Karpas-422 (cell line): ENCODE measurements at places on chromosomes 4 and X. TPM values are rescaled to one million over a fixed set of nuclear protein-coding genes. Genes with fewer than 3 reads are reported as not detected.

TLR3 gene
- 4.3 and 9.7 TPM in 2 replicates for total RNA-seq

YY2 gene
- total RNA-seq = 0.60 and 0.94 TPM in 2 replicates

IL13RA1 gene
- total RNA-seq = 0.87 and 0.93 TPM in 2 replicates

AMER1 gene
- 3.1 and 4.4 TPM in 2 replicates for total RNA-seq

DCAF4L1 gene
- total RNA-seq = 0.36 and 0.56 TPM in 2 replicates

CXXC4 gene
- not detected in 2 replicates for total RNA-seq

TREX2 gene
- 0.30 and 1.2 TPM in 2 replicates for total RNA-seq

- no peaks in the 10 kb centered on the region for H3K4me1 ChIP-seq
- H3K4me3 ChIP-seq = no peak overlapping the region
- no peak overlapping the region for H3K27ac ChIP-seq
These were observed 62.6 kb upstream of the TSPAN5 start for GRCh38 chr4:98720871-98721480.

- no peaks in the 10 kb centered on the region for H3K27me3 ChIP-seq
- no peaks in the 10 kb centered on the region for H3K4me1 ChIP-seq
- DNase-seq = no peak
- no peak overlapping the region for H3K4me3 ChIP-seq
- H3K36me3 ChIP-seq = no peaks in the 10 kb centered on the region
- no peak overlapping the region for H3K27ac ChIP-seq
These were observed 22.3 kb downstream of the HTRA3 start for GRCh38 chr4:8291701-8292477.

GRCh38 chr4:111633663-111634266 lies 511.5 kb upstream of the FAM241A start:
- H3K27ac ChIP-seq = no peak overlapping the region
- DNase-seq = no peak
- H3K27me3 ChIP-seq = no peaks in the 10 kb centered on the region
- H3K36me3 ChIP-seq = no peaks in the 10 kb centered on the region

DNA sequence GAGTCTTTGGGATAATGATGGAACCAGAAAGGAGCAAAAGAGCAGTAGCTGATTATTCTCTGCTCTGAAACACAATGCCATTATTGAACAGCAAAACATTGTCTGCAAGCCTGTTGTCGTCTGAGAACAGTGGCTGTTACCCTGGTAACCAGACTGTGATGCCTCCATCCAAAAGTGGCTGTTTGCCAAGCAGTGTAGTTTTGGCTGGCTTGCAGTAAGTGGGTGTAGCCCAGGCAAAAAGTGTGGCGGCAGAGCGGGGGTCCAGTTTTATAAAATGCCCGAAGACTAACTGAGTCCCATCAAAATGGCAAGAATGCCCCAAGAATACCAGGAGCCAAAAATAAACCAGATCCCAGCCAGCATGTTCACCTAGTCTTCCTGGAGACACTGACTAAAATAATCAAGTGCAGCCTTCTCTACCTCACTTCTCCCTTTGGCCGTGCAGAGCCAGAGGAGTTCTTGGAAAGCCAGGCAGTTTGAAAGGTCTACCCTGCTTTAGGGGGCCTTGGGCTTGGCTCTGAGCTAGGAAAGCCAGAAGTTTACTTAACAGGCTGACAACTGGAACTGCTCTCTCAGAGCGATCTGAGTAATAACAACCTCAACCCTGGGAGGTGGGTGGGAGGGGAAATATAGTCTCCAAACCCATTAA lies 2.6 kb downstream of the PLP1 start:
- H3K27ac ChIP-seq = no peak overlapping the region
- H3K36me3 ChIP-seq = no peaks in the 10 kb centered on the region
- no peaks in the 10 kb centered on the region for H3K27me3 ChIP-seq
- H3K4me1 ChIP-seq = no peaks in the 10 kb centered on the region
- DNase-seq = no peak
- no peak overlapping the region for H3K4me3 ChIP-seq

DNA sequence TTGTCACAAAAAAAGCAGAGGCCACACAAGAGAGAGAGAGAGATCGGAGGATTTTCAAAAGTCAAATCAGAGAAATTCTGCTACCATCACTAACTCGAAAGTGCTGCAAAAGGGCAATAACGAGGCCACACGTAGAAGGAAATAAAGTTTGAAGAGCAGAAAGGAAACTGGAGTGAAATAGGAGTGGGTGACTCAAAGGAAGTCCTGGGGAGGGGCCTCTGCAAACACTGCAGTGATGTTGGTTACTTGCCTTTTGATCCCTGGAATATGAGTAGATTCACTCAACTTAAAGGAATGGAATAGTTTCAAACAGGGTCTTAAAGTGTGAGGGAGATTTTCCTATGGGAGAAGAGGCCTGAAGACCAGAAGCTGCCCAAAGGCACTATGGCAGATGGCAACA lies 663.4 kb upstream of the LCORL start:
- H3K27ac ChIP-seq = no peak overlapping the region
- no peak overlapping the region for H3K4me3 ChIP-seq
- no peaks in the 10 kb centered on the region for H3K27me3 ChIP-seq
- DNase-seq = no peak
- no peaks in the 10 kb centered on the region for H3K36me3 ChIP-seq
- no peaks in the 10 kb centered on the region for H3K4me1 ChIP-seq

GRCh38 chr4:6771229-6771671 lies 11.3 kb upstream of the KIAA0232 start:
- H3K4me1 ChIP-seq = no peaks in the 10 kb centered on the region
- no peaks in the 10 kb centered on the region for H3K36me3 ChIP-seq
- DNase-seq = no peak
- H3K27ac ChIP-seq = no peak overlapping the region

- H3K36me3 ChIP-seq = no peaks in the 10 kb centered on the region
- H3K27me3 ChIP-seq = no peaks in the 10 kb centered on the region
- DNase-seq = no peak
- no peak overlapping the region for H3K4me3 ChIP-seq
These were observed 298.4 kb downstream of the ARHGAP10 start for GRCh38 chr4:148030193-148030873.

- no peak overlapping the region for H3K27ac ChIP-seq
- no peaks in the 10 kb centered on the region for H3K27me3 ChIP-seq
These were observed 1395.3 kb downstream of the RAPGEF2 start for GRCh38 chr4:160498211-160498610.

GRCh38 chr4:81031796-81032551 lies 1.5 kb downstream of the BMP3 start:
- no peaks in the 10 kb centered on the region for H3K4me1 ChIP-seq
- no peak for DNase-seq
- H3K27ac ChIP-seq = no peak overlapping the region
- no peaks in the 10 kb centered on the region for H3K27me3 ChIP-seq
- H3K36me3 ChIP-seq = no peaks in the 10 kb centered on the region
